Breast epithelium (tissue), 4 donors: ENCODE measurements at places on chromosomes 4 and X.

- no peak for DNase-seq
Measured at GRCh38 chrX:84873176-84873575, 130.5 kb upstream of the APOOL start.

GRCh38 chrX:74324131-74324530, 20.2 kb downstream of the ZCCHC13 start:
- no peak for DNase-seq

GRCh38 chr4:106414366-106414765, 45.8 kb upstream of the GIMD1 start:
- no peak for DNase-seq

- DNase-seq = no peak
Measured at GRCh38 chr4:114015444-114015899, 36.0 kb upstream of the ARSJ start.

DNA sequence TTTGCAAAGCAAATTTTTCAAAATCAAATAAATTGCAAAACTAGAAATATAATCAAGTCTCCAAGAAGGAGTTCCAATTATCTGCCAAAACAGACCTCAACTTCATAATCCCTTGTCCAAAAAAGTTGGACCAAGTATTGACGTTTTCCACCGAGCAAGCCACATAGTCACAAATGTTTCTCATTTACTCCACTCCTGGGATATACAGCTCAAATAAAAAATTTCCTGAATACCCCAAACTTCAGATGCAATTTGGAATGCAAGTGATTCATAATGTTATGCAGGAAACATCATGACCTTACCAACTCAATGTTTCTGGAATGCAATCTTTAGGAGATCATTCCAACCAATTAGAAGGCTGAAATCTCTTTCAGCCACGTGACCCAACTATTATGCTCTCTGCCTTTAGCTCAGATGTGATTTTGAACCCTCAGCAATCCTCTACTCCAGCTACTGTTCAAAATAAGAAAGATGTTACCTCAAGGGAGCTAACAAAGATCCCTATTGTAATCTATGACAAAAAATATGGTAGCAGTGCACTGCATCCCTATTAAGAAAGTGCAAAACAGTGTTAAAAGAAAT, 72.4 kb downstream of the PRDM5 start:
- no peak for DNase-seq

- DNase-seq = no peak
Measured at GRCh38 chr4:35138449-35138848, 1105.9 kb downstream of the ARAP2 start.

GRCh38 chrX:101484135-101484534, 1.1 kb upstream of the ARMCX4 start:
- no peak for DNase-seq

DNA sequence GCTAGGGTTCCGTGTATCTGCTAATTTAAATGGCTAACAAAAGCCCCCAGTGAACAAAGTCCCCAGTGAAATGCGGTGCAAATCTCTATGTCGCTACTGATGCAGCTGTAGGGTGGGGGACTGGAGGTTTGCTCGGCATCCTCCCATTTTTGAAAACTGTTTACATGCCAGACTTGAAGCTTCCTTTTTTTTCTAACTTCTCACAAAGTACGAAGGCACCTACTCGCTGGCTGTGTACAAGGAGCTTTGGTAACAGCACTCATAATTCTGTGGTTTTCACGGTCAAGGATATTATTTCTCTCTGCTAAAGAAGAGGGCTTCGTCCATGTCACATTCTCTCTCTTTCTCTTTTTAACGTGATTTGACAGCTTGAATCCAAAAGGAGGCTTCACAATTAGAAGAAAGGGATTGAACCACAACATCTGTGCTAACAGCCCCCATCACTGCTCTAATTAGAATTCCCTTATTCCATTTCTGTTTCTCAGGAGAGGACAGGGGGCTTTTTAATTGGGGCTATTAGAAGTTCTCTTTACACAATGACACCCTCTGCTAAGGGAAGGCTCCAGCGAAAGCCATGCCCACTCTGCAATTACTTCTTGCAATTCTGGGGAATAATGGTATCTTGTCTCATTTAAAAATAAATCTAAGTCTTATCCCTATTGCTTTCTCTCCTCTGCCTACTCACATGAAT, 46.7 kb downstream of the TMEM156 start:
- DNase-seq = no peak
